NCI-H2081 (cell line): ENCODE measurements at places on chromosomes 11 and 22.

DNA sequence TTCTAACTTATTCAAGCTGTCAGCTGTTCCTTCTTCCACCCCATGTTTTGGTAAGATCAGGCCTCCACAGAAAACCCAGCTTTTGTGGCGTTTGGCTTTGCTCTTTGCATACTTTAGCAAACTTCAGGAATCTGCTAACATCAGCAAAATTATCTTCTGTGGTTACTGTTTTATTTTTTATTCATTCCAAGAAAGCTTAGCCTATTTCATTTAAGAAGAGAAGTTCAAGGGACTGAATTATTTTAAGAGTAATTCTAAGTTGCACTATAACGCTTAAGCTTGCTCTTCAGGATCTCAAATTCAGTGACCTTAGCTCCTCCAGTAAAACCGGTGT, 1.1 kb downstream of the JHY start:
- no peak for DNase-seq

DNA sequence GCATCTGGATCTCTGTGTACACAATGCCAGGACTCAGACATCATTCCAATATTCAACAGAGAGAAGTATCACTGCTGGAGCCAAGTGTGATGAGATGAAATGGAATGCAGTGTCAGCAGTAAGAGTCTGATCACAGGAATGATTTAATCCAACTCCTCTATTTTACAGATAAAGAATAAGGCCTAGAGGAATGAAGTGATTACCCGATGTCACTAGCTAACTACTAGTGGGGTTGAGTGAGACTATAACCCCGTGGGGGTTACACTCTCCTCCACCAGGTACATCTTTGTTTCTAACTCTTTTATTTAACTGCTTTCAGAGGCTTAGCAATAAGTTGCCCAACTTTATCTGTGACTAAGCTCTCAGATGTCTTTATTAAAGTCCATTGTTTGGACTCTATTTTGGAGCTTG, 94.2 kb upstream of the FAT3 start:
- DNase-seq = no peak

DNA sequence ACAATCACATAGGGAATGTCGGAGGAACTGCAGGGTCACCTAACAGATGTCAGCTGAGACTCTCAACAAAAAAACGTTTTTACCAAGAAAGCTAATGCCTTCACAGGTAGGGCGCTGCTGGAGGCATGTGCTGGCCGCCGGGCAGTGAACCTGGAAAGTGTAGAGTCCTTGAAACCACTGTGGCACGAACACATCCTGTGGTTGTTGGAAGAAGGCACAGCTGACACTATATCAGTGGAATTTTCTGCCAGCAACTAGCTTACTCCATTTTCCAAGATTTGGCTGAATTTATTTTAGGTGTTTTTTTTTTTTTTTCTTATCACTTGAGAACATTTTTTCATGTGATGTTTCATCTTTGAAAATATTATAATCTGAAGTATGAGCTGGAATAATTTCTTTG, 14.2 kb downstream of the TRMU start:
- DNase-seq = no peak

DNA sequence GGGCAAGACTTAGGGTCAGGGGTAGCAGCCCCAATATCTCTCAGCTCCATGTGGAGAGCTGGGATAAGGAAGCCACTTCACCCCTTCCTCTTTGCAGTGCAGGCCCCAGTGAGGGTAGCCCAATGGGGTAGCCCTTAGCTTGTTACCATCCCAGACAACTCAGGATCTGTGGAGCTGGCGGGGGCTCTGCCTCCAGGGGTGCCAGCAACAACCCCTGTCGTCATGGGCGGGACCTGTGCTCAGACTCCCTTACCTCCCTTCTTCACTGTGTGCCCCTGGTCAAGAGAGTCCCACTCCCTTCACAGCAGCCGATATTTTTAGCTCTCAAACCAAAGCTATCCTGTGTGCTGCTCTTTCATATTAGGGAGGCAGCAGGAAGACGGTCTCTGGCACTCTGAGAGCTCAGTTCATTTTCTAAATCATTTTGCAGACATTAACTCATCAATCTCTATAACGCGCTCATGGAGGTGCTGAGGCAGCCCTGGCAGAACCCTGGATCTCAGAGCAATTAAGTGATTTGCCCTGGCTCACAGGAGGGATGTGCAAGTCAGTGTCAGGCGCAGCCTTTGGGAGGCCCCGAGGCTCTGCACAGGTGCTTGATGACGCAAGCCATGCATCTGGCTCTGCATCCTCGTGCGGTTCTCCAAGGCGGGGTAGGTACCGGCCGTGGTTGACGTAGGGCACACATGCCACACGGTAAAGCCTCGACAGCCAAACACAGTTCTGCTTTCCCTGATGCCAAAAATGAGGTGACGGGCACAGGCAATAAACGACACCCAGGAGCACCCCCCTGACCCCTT, 357.6 kb downstream of the SHANK2 start:
- no peak for DNase-seq

DNA sequence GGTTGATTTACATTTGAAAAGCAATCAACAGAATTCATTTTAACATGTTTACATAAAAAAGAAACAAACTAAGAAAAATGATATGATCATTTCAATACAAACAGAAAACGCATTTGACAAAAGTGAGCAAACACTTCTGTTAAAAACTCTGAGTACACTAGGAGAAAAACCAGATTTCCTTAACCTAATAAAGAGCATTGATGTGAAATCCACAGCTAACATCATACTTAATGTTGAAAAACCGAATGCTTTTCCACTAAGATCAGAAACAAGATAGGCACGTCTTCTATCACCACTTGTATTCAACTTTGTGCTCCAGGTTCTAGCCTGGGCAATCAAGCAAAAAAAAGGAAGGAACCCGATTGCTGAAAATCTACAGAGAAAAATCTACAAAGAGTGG, 227.6 kb downstream of the SBF2 start:
- DNase-seq = no peak

- DNase-seq = no peak
Observed at GRCh38 chr11:11735586-11735985, 106.2 kb upstream of the USP47 start.

DNA sequence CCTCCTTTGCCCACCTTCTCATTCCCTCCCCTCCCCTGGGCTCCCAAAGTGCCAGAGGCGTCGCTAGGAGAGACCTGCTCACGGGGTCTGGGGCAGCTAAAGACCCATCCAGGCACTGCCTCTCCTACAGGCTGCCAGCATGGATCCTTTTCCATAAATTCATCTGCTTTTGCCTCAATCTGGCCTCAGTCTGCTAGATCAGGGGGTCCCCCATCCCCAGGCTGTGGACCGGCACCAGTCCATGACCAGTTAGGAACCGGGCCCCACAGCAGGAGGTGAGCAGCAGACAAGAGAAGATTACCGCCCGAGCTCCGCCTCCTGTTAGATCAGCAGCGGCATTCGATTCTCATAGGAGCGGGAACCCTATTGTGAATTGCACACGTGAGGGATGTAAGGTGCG, 12.3 kb downstream of the LTO1 start:
- no peak for DNase-seq

GRCh38 chr11:121374286-121374985, 77.7 kb upstream of the SORL1 start:
- DNase-seq = no peak

GRCh38 chr22:46863794-46864193, 101.3 kb downstream of the TBC1D22A start:
- no peak for DNase-seq

- no peak for DNase-seq
Observed at GRCh38 chr11:21588754-21589153, 604.1 kb upstream of the ANO5 start.

DNA sequence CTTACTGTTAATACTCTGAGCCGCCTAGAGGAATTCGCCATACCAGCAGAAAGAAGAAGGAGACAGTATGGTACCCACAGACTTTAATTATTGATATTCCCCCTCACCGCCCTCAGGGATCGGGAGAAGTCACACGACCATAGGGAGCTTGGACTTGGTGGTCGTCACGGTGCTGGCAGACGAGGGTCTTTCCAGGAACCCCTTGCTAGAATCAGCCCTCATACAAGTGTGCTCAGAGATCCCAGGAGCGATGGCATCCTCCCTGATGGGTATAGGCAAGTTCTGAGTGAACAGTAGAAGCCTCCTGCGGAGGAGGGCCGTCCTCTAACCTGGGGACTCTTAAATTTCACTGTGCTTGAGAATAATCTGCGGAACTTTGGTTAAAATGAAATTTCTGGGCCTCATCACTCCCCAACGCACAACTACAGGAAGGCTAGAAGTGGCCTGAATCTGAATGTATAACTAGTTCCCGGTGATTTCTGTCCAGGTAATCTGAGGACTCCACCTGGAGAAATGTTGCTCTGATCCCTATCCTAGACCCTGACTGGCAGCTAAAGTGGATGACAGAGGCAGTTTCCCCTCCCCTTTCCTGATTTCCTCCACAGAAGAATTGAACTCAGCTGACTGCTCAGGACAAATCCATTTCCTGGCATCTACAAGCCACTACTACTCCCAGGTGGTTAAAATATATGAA, 4.5 kb downstream of the VSIG2 start:
- DNase-seq = no peak

- no peak for DNase-seq
Observed at GRCh38 chr22:42897960-42898359, 40.9 kb upstream of the ARFGAP3 start.

GRCh38 chr11:10326012-10326964, 21.4 kb downstream of the ADM start:
- no peak for DNase-seq

- no peak for DNase-seq
Observed at GRCh38 chr11:75317446-75318122, 33.9 kb downstream of the ARRB1 start.

- DNase-seq = no peak
Observed at GRCh38 chr11:12434325-12434654, 56.9 kb downstream of the PARVA start.

DNA sequence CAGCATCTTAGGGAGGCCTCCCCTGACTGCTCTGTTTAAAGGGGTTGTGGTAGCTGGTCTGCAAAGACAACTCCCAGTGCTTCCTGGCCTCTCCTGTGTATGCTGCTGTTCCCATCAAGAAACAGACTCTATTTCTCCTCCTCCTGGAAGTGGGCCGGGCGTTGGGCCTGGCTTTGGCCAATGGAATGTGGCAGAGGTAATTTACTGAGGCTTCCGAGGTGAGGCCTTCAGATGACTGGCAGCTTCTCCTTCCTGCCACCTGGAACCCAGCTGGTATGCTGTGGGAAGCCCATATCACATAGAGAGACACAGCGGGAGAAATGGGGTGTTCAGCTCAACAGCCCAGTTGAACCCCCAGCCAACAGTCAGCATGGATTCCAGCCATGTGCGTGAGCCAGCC, 25.1 kb upstream of the EIF3D start:
- no peak for DNase-seq

DNA sequence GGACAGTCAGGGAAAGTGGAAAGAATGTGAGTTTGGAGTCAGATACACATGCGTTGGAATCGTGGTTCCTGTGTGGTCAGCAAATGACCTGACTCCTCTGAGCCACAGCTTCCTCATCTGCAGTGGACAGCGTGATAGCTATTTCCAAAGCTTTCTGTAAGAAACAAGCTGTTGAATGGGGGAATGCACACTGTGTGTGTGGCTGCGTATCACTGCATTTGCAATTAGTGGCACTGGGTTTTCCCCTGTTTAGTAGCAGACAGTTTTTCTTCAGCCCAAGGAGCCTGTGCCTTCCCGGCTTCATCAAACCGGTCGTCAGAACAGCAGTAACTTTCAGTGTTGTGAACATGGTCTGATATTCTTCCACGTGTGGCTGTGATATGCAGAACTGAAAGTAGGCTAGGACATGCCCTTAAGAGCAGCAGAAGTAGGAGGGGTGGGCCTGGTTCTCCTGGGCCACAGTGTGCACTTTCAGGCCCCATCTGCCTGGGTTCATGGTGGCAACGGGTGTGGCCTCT, 121.5 kb downstream of the RRAS2 start:
- DNase-seq = no peak

DNA sequence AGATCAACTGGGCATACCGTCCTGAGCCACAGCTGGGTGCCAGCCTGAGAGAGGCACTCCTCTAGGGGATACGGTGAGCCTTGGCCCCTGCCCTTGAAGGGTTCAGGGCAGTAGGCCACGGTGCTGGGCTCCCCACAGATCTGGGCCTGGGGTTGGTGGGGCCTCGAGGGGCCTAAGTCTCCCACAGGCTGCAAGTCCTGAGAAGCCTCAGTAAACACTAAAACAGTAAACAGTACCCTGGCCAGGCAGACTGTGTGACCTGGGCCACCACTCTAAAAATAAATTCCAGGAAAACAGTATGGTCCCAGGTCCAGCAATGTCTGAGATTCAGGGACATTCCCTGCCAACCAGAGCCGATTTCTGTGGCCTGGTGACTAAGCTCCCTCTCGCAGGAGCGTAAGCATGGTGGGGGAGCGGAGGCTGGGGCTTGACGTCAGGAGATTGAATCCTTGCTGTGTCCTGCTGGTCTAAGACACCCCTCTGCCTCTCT, 2.3 kb upstream of the RHOD start:
- no peak for DNase-seq

DNA sequence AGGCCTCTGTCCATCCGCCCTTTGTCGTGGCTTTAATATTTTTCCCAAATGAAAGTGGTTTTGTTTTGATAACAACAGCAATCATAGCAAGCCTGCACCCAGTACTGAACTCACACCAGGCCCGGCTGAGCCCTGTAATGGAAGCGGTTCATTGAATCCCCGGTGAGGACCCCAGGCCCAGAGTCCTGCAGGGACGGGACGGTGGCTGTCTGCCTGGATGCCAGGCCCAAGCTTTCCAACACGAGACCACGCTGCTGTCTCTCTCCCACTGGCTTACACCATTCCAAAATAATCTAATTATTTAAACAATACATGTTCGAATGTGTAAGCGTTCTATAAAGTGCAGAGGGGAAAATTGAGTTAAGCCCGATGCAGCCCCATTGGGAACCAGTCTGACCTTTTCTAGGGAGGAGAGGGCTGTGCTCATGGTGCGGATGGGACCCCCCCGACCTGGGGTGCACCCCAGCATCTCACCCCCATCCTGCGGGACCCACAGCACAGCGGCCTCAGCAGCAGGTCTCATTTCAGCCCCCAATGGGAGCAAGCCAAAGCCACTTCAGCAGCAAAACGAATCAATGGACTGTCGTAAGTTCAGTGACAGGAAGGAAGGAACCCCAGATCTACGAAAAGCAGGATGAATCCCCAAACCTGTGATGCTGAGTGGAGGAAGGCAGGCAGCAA, 1046.9 kb downstream of the BRD1 start:
- no peak for DNase-seq
